ENCODE measurements at places on chromosomes 2 and 18.

DNA sequence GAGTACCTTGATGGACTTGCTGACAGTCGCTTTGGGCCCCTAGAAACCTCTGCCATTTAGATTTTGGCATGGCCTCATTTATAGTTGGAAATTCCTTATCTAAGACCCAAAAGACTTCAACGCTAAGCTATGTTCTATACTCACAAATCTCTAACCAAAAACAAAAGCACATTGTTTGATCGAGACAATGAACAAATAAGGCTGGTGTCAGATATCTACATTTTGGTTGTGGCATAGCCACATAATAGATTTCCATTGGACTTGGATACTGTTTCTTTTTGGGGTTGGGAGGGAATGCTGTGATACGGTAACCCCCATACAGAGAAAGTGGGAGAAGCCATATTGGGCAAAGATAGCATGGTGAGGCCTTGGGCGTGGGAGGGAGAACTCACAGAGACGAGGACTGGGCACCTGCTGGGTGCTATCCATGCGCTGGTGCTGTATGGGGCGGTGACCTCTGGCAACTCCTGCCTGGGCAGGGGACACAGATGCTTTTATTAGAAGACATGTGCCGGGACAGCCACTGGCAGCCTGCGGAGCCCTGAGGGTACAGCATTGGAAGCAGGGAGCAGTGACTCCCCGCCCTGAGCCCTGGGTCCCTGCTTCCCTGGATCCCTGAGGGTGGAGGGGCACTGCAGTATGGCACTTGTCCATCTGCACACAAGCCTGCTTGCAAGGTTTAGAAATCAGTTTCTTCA, 97.1 kb downstream of the ASAP2 start:
- DNase-seq, result no peak

- DNase-seq, result no peak
These were observed 335.3 kb downstream of the TNS1 start for GRCh38 chr2:217667512-217667911.

DNA sequence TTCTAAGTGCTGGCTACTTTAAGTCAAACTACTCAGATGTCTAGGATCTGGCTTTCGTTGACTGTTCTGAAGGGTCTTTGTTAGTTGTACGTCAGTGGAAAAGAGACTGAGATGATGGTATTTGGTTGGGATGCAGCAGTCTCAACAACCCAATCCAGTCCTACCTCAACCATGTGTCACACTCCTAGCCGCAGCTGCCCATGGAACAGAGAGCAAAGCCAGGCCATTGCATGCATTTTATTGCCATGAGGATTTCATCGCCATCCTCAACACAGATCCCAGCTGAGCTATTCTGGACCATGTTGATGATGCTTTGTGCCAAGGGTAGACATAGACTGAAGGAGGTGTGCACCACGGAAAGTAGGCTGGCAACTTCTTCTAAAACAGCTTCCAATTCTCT, 97.3 kb upstream of the STK39 start:
- DNase-seq, result no peak

GRCh38 chr2:10414591-10414990, 33.5 kb downstream of the ODC1 start:
- no peak for DNase-seq

DNA sequence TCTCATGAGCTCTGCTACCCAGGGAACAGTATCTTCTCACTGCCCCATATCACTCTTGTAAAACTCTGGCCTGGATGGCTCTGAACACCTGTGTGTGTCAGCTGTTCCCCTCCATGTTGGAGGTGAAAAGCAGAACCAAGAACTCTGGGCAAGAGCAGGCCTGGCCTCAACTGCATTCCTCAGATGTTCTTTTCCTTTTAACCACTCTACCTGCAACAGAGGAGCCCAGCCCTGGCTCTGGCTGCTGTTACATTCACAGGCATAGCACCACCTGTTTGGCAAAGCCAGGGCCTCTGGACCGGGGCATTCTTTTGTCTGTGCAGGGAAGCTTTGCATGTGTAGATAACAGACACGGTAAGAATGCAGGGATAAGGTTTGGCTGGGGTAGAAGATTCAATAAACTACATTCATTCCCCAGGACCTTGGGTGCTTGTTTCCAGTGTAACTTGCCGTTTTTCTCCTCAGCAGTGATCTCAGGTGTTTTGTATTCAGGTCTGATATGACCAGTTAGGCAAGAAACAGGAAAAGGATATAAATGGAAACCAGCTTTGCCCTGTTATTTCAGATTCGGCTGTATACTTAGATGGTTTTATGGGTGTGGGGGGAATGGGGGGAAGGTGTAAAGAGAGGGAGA, 95.1 kb downstream of the SPTBN1 start:
- DNase-seq, result no peak

- DNase-seq, result no peak
These were observed 2.4 kb downstream of the DLX2 start for GRCh38 chr2:172100080-172100934.

DNA sequence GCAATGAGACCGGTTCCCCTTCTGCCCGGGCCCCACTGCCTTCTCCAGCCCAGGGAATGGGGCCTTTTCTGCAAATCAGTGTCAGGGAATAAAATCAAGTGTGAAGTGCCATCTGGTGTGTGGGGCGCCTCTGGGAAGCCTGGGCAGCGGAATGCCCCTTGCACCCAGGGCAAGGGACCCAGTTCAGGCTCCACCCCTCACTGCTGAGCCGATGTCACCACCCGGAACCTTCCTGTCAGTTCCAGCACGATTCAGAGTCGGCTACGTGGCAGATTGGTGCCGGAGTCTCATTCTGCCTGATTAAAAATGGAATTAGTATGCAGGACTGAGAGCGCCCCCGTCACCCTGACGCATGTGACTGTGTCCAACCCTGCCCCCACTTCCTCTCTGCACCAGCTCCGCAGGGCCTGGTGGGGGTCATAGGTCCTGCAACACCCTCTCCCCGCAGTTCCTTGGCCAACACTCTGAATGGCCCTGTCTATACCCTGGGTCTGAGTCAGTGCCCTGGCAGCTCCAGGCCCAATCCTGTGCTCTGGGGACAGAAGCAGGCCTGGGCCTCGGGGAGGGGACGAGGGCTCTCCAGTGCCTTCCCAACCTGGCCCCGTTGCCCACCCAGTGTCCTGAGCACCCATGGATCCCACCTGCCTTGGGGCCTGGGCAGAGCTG, 8.2 kb upstream of the ALPI start:
- no peak for DNase-seq

DNA sequence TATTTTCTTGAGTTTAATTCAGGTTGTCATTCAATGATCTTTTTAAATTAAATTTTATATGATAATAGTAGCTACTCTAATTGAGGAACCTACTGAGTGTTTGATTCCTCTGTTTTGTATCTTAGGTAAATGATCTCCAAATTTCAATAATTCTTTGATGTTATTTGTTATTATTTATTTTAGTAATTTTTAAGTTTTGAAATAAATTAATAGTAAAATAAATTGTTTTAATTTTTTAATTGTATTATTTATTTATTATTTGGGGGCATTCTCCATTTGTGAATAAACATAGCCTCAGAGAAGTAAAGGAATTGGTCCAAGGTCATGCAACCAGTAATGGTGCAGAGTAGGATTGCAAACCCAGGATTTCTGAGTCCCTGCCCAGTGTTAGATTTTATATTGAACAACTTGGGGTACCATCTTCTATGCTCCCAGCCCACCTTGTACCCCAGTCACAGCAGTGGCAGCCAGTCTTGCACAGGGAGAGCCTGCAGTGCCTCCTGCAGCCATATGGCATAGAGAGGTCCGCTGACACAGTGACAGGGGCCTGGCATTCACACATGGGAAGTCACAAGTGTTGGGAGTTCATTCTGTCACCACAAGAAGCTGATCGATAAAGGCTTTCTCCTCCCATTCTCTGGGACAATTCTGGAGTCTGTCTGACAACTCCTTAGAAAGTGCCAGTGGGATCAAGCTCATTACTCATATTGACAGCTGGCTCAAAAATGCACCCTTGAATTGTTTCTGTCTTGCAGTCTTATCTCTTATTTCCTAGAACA, 110.0 kb upstream of the ETAA1 start:
- DNase-seq, result no peak

- DNase-seq, result no peak
These were observed 41.1 kb downstream of the PRKCE start for GRCh38 chr2:45692566-45692965.

DNA sequence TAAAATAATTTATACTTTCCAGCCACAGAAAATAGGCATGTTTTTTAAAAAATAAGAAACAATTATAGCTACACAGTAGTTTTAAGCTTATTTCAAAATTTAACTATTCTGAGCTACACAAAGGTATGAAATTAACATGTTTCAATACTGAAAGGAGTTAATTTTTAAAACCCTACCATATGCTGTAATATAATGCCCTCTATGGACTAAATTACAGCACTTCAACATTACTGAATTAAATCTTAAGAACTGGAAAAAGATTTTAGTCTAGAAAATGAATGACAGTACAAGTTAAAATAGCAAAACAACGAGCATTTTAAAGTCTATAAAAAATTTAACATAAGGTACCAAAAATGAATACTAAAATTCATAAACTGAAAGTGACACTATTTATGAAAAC, 36.3 kb downstream of the RTN4 start:
- no peak for DNase-seq

DNA sequence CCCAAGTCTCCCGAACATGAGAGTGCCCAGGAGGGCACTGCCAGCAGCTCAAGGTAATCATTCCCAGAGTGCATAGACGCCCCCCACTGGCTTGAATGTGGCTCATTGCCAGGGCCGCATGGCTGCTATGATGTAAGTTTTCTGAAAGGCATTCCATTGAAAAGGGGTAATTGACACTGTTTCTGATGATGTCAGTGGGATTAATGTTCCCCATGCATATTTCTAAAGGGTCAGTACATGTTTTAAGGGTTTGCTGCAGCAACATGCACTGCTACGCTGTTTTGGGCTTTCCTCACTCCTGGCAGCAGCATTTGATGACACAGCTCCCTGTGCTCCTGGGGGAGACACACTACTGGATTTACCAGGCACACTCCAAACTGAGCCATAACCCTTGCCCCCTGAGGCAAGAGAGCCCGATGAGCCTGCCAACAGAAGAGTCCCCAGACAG, 36.7 kb downstream of the KIAA2012 start:
- DNase-seq, result no peak

GRCh38 chr2:240861547-240861946, 7.1 kb upstream of the AGXT start:
- DNase-seq, result no peak

- no peak for DNase-seq
These were observed 1202.8 kb upstream of the ACVR2A start for GRCh38 chr2:146642066-146642465.

- DNase-seq, result no peak
These were observed 484.5 kb upstream of the ZNF804A start for GRCh38 chr2:184113696-184114403.

- peak; percentile 61 for DNase-seq
These were observed 70.7 kb downstream of the NABP1 start for GRCh38 chr2:191748528-191749180.

GRCh38 chr2:27261926-27262298, 935 bp downstream of the SLC30A3 start:
- DNase-seq, result no peak

DNA sequence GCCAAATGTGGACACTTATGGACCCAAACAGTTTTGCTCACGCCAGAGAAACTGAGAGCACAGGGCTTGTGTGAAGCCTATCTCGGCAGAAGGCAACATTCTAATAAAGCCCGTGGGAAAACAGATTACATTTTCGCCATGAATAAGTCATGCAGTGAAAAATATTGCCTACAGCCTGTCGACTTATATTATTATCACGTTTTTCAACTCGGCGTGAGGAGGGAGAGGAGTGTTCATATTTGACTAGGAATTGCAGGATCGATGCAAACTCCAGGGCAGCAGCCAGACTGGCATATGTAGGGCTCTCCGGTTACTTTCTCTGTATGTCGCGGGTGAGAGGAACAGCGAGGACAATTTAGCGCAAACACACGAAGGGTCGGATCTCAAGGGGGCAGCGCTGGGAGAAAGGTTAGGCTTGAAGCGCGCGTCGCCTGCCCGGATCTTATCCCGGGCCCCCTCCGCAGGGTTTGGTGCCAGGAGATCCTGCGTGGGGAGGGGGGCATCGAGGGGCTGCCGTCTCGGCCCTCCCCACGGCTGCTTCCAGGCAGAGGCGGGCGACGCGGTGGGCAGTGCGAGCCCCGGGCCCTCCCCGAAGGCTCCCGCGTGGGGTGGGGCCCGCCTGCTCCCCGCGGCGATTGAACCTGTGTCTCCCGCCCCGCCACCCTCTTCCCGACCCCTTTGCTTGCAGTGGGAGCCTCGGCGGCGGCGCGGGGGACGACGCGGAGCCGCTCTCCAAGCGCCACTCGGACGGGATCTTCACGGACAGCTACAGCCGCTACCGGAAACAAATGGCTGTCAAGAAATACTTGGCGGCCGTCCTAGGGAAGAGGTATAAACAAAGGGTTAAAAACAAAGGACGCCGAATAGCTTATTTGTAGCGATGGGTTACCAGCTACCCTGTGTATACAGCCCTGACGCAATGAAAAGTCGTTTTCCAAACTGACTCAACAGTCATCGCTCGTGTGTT, 4.4 kb downstream of the ADCYAP1 start:
- no peak for DNase-seq

DNA sequence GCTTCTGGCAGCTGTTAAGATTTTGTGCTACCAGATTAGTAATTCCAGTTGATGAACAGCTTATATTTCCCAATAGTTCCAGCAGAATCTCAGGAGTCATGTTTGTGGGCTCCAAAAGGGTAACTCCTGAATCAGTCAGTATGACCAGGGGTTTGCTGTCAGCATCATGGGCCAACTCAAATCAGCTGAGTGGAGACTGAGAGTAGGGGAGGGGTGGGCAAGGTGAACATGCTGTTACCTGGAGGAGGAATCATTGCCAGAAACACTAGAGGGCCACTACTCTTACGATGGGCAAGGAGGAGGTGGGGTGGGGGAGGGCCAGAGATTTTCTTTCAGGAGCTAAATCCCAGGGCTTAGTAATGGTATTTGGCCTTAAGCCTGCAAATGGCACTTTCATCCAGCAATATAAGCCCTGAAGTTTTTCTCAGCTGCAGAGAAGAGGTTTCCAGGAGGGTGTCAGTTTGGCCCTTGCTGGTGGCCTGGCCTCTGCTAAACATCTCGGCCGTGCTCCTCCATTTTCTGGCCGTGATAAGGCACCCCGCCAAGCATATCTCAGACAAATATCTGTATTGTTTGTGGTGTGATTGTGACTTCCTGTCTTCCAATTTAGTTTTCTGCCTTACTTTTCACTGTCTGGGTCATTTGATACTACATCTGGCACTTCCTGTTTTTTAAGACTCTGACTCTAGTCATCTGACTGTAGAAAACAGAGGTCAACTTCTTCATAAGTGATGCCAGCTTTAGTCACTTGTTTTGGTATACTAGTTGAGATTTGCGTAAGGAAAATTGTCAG, 120.5 kb upstream of the CXCR4 start:
- DNase-seq, result peak; percentile 73

GRCh38 chr2:73050121-73050545, 21.4 kb downstream of the SFXN5 start:
- no peak for DNase-seq

DNA sequence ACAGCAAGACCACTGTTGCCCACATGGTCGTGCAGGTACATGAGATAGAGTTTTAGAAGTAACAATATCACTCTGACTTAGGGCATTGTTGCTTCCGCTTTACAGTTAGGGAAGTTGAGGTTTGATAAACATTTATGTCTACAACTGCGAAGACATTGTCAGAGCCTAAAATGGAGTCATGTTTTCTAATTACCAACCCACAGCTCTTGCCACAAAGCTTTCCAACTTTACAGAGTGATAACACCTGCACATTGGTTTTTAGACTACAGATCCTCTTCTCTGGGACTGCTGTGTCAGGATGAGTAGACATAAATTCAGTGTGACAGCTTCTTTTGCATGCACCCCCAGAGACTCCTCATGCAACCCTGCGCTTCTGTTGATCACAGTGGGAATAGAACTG, 119.0 kb downstream of the FEZ2 start:
- DNase-seq, result no peak

Data from activated CD4-positive, alpha-beta T cell treated with anti-CD3 and anti-CD28 coated beads, Interleukin-2, amount 50 U/mL, for 16 hours (primary cell).